ENCODE measurements at places on chromosomes 6 and 20.

DNA sequence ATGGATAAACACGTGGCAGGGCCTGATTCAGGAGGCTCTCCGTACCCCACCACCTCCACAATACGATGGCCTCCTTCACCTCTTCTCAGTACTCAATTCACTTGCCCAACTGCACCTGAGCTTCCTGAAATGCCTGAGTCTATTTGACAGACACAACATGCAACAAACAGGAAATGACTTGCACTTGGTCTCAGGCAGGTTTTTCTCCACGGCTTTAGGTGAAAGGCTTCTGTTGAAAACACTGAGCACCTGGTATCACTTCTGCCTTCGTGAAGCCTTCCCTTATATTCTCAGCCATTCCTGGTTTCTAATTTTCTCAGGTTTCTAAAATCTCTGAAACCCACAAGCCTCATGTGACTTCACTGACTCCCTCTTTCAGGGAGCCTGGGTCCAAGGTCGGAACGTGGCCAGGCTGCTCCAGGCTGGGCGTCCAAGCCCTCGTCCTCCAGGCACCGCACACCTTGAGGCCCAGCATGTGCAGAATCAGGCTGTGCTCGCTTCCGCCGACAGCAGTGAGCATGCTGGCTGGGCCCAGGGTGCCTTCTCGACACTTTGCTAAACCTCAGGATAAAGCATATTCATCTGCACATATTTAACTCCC lies 34.7 kb downstream of the TAF4 start:
- peak; percentile 75 for DNase-seq

DNA sequence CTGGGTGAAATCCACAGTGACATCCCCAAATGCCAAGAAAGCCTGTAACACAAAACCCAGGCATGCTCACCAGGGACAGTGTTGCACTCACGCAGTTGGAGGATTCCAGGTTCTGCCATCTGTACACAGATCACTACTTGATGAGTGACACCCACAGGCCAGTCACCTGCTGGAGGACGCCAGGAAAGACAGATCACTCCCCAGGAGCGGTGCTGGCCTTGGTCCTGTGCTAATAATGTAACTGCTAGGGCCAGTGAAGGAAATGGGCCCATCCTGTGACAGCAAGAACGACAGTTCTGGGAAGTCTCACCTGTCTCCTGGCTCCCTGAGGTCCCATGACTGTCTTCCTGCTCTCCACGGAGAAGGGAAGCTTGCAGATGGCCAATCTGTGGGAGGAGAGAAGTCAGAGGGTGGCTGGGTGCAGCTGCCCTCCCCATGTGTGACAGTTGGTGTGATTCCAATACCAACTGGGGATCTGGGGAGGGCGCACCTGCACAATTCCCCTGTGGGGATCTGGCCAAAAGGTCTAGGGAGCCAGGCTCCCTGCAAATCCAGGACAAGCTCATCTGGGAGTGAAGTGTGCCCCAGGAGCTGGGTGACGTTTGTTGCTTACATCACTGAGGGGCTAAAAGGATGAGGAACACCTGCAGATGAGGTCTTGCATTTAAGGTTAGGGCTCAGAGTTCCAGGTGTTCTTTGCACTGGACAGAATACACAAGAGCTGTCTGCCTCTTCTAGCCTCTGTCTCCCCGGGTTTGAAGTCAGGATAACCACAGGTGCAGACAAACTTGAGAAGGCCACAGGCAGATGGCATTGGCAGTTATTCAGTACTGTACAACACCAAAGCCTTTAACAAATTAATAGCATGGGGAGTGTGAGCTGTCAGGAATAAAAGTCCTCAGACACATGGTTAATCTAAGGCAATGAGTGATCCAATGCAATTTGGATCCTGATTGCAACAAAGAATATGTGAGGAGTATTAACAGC lies 10.3 kb downstream of the ZNF337 start:
- DNase-seq, result no peak

- DNase-seq, result no peak
Observed at GRCh38 chr6:6256259-6256658, 64.2 kb downstream of the F13A1 start.

DNA sequence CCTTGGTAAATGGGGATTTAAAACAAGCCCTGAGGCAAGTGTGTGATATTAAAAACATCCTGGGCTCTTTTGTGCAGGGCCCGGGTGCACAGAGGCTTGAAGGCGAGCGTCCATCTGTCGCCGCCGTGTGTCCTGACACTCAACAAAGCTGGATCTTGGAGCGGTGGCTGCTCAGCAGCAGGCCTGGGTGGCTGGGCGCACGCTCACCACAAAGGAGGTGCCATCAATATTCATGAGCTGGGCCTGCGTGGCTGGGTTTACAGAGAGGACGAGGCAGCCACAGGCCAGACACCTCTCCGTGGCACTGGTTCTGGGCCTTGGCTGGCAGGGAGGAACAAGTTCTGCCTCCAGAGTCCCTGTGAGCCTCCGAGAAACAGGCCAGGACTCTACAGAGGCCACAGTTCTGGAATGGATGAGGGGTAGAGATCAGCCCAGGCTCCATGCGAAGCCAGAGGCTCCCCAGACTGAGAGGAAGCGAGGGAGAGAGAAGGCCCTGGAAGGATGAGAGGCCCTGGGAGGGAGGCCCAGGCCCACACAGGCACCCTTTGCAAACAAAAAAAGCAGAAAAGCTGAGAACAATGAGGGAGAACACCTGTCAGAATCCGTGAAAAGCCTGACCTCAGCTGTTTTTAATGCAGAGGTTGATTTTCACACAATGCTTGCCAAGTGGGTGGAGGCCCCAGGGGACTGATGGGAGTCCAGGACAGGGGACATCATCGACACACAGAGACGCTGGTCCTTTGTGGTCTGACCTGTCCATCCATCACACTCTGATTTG lies 21.9 kb downstream of the BHLHE23 start:
- no peak for DNase-seq

- DNase-seq, result no peak
Observed at GRCh38 chr20:34773726-34774125, 51.7 kb downstream of the NCOA6 start.

GRCh38 chr6:165448210-165448609 lies 138.8 kb upstream of the C6orf118 start:
- no peak for DNase-seq

DNA sequence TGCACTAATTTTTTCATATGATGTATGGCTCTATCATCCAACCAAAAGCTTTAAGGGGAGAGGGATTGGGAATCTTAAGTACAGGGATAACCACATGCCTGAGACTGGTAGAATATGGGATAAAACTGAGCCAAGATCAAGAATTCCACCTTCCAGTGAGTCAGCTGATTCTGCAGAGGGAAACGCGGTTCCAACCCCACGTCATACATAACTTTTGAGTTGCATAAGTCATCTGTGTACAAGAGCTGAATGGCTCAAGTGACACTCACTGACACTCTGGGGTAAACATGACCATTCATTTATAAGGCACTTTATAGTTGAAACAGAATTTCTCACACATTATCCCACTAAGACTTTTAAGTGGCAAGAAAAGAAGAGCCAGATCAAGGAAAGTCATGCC lies 16.4 kb downstream of the TRIM27 start:
- DNase-seq, result no peak

GRCh38 chr20:17614176-17614811 lies 44.4 kb downstream of the DSTN start:
- DNase-seq, result peak; percentile 76

DNA sequence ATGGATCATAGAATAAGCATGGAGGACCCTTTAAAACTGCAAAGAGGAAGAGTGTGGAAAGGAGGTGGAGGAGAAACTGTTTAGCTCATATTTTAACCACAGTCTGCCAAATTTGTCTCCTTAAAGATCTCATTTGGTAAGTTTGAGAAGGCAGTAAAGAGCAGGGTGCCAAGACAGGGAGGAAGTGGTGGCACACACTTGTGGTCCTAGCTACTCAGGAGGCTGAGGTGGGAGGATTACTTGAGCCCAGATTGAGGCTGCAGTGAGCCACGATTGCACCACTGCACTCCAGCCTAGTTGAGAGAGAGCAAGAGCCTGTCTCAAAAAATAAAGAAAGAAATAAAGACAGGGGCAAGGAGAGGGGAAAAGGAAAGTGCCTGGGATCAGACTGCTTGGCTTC lies 16.8 kb upstream of the DCBLD1 start:
- no peak for DNase-seq

GRCh38 chr6:35359744-35360348 lies 17.5 kb downstream of the PPARD start:
- DNase-seq, result no peak

GRCh38 chr6:26126394-26127235 lies 39.4 kb downstream of the HFE start:
- DNase-seq, result no peak
